ENCODE measurements at places on chromosomes 16 and 17.

DNA sequence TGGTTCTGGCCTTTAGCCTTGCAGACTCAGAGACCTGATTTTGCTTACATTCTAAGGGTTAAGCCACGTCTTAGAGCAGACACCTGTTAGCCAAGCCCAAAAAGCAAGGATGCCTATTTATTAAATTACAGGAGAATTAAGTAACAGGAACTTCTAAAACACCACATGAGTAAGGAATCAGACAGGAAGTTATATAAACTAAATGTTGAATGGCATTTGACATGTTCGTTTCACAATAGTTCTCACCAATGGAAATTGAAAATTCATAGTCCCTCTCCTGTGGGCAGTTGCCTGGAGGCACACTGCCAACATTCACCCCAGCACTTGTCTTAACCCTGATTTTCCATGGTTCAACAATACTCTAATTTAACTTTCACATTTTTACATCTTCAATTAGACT is 9.0 kb downstream of the KRTAP9-7 start:
- peak; percentile 24 for DNase-seq

GRCh38 chr17:34850023-34850422 is 111.2 kb downstream of the CCT6B start:
- DNase-seq = peak; percentile 20

- DNase-seq = no peak
Observed at GRCh38 chr17:80803451-80804428, 187.9 kb upstream of the CHMP6 start.

- peak; percentile 67 for DNase-seq
Observed at GRCh38 chr17:28949185-28950016, 1.9 kb downstream of the PHF12 start.

DNA sequence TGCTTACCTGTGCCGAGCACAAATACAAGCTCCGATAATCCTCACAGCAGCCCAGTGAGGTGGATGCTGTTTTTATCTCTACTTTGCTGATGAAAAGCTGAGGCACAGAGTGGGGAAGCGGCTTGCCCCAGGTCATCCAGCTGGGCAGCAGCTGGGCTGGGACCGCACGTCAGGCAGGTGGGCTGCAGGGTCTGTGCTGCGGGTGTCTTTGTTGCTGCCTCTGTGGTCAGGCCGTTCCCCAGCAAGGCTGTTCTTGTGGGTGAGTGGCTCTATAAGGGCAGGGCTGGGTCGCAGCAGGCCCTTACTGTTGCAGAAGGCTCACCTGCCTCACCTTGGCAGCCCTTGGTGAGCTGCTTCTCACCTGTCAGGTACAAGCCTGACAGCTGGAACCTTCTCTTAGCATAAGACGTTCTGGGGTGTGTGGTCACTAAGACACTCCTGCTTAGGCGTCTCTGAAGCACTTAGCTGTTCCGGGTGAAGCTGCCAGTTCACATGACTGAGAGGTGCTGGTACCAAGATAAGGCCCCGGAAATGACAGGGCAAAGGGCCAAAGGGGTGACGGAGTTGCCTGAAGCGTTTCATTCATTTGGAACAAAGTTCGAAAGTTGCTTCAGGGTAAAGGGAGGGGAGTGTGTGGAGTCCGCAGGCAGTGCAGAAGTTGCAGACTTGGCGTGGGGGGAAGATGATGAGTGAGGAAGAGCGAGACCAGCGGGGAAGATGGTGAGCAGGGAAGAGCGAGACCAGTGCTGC is 17.4 kb downstream of the IRF8 start:
- no peak for DNase-seq

DNA sequence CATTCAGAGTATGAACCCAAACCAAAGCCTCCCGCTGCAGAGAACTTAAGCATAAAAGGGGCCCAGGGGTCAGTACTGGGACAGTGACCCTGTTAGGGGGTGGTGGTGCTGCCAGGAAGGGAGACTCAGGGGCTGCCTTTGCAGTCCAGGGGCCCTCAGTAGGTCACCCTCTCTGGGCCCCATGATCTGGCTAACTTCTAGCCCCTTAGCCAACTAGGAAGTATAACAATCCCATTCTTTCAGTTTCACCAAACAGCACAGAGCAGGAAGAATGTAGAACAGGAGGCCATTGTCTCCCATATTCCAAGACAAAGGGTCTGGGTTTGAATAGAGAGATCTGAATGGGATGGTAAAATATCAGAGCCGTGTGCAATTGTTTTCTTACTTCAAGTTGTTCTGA is 378.6 kb upstream of the C16orf82 start:
- DNase-seq = no peak

- no peak for DNase-seq
Observed at GRCh38 chr16:4893103-4893862, 43.7 kb downstream of the PPL start.

DNA sequence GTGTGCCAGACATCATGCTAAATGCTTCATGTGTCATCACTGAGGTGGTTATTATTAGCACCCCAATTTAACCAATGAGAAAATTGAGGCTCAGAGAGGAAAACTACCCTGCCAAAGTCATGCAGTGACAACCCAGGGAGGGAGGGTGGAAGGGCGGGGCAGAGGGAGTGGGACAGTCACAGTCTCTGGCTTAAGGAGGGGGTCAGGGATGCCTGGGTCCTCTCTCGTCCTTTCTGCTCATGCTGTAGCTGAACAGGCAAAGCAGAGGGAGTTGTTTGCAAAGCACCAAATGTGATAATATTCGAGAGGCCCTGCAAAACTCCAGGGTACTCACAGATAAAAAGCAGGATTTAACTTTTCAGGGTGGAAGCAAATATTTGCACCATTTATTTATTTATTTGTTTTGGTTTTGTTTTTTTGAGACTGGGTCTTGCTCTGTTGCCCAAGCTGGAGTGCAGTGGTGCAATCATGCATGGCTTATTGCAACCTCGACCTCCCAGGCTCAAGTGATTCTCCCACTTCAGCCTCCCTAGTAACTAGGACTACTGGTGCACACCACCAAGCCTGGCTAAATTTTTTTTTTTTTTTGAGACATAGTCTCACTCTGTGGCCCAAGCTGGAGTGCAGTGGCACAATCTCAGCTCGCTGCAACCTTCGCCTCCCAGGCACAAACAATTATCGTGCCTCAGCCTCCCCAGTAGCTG is 47.9 kb upstream of the NKD1 start:
- DNase-seq = no peak

- no peak for DNase-seq
Observed at GRCh38 chr16:63216696-63217423, 1180.6 kb upstream of the CDH8 start.

DNA sequence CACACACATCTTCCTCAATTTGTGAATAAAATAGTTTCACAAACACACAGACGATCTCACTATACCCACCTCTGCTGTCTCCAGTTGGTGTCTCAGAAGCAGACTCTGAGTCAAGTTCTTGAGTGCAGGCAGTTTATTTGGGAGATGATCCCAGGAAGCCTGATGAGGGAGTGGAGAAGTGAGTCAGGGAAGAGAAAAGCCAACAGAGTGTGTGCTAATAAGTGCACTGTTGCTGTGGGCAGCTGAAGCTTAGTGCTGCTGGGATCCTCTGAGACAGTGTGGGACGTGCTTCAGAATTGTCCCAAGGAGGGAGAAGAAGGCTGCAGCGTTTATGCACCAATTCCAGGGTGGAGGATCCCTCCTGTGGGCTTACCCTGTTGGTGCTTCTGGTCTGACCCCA is 423.2 kb upstream of the C16orf82 start:
- DNase-seq = no peak

- DNase-seq = no peak
Observed at GRCh38 chr17:2482218-2482617, 29.5 kb downstream of the METTL16 start.

DNA sequence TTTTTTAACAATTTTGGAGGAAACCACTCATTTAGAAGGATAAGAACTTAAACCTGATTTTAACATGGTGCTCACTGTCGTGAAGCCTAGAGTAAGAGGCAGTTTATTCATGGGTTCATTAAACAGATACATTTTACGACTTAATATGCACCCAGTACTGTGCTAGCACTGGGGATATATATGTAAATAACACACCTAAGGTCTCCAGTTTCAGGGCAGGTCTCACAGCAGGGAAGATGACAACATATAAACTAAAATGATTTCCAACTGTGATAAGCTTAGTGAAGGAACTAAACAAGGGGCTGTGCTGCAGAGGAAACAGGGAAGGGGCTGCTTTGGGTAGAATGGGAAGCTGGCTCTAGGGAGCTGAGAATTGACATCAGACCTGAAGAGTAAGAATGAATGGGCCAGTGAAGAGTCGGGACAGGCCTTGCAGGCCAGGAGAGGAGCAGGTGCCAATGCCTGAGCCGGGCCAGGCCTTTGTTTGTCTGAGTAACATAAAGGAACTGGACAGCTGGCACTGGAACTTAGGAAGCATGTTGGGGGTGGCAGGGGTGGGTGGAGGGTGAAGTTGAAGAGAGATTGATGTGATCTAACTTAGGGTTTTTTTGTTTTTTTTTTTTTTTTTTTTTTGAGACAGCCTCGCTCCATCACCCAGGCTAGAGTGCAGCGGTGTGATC is 12.1 kb downstream of the NT5M start:
- no peak for DNase-seq

All from GM03348 (cell line).